ENCODE measurements at places on chromosomes 1 and 21.

GRCh38 chr1:173152598-173152997 lies 54.5 kb downstream of the TNFSF4 start:
- DNase-seq = no peak

GRCh38 chr1:35553851-35554250 lies 3.4 kb downstream of the KIAA0319L start:
- DNase-seq = no peak

DNA sequence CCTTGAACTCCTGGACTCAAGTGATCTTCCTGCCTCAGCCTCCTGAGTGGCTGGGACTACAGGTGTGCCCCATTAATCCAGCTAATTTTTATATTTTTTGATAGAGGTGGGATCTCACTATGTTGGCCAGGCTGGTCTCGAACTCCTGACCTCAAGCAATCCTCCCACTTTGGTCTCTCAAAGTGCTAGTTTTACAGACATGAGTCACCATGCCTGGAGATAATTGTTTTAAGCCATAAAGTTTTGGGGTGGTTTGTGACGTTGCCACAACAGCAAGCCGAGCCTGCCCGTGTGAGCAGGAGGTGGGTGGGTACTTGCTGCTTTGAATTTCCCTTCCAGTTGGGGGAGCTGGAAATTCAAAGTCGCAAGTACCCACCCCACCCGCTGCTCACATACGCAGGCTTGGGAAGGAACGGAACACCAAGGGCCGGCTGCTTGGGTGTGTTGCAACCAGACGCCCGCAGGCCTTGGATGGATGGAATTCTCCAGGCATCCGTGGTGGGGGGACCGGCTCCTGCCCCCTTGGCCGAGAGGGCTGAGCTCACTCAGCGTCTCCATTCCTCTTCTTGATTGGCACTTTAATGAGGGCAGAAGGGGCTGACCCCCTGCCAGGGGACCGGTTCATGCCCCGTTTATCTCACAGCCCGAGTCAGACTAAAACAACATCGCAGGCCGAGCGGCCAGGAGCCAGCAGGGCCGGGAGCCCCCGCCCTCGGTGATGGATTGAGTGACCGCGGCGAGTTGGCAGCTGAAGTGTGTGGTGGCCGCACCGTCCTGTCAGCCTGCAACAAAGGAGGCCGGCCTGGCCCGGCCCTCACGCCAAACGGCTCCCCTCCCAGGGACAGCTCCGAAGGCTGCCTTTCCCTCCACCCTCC lies 78.1 kb downstream of the DHRS3 start:
- DNase-seq = no peak

DNA sequence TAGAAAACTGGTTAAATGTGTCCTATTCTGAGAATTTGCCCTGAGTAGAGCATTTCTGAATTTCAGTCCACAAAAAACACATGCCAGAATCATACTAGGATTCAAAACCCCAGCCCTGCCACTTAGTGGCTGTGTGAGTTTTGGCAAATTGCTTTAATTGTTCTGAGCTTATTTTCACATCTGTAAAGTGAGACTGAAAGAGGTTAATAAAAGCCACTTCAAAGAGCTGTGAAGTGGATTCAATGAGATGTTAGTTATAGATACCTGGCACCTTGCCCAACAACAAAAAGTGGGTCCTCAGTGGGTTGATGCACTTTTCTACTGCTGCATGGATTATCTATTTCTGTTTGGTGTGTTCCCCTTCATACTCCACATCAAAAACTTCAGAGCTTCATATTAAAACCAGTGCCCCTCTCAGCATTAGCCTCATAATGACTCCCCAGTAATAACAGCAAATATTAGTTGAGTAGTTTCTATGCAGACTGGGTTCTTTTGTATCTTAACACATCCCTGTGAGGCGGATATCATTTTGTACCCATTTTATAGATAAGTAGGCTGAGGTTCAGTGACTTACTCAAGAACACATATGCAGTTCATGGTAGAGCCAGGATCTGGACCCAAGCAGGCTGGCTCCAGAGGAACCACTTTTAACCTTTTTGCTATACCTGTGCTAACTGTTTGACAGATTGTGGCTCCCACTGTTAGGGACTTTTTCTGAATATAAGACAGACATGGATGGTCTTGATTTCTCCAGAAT lies 14.2 kb upstream of the ADORA3 start:
- no peak for DNase-seq

- no peak for DNase-seq
Measured at GRCh38 chr1:177219554-177220458, 49.0 kb downstream of the BRINP2 start.

- no peak for DNase-seq
Measured at GRCh38 chr1:115184260-115184950, 95.1 kb upstream of the TSPAN2 start.

GRCh38 chr21:29639366-29640079 lies 300.3 kb downstream of the GRIK1 start:
- DNase-seq = no peak

GRCh38 chr1:186183219-186183618 lies 191.8 kb downstream of the TPR start:
- DNase-seq = no peak

- no peak for DNase-seq
Measured at GRCh38 chr21:33943293-33943692, 27.7 kb upstream of the ATP5PO start.

DNA sequence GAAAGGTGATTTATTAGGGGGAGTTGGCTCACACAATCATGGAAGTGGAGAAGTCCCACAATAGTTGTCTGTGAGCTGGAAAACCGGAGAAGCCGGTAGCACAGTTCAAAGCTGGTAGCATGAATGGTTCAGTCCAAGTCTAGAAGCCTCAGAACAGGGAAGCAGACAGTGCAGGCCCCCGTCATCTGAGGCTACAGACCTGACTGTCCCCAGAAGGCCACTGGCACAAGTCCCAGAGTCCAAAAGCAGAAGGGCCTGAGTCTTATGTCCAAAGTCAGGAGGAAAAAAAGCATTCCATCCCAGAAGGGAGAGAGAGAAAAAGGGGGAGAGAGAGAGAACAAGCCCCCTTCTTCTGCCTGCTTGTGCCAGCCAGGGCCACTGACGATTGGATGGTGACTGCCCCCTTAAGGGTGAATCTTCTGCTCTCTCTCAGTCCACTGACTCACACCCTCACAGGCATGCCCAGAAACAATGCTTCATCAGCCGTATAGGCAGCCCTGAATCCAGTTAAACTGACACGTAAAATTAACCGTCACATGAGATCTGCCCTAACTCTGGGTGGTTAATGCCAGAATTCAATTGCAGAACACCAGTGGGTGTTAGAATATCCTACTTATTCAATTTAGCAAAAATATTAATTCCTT lies 49.3 kb upstream of the POU2F1 start:
- DNase-seq = no peak

Measured in T-helper 2 cell (primary cell).